ENCODE measurements at places on chromosomes 13 and 19. TPM values are rescaled to one million over a fixed set of nuclear protein-coding genes. Genes with fewer than 3 reads are reported as not detected.

DNA sequence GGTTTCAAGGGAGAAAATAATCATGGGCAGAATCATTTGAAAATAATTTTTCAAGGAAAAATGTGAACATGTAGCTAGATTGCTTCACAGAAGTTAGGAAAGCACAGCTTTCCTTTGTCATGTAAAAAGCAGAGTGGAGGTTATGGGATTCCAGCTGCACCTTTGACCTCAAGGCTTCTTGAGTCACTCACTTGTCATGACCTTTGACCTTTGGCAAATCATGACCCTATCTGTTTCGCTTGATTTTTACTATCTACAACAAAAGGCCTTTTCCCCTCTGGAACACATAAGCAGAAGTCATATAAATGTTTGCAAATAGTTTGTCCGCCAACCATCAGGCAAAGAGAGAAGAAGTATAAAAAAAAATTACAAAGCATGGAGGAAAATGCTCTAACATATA is 210.7 kb upstream of the MIR17HG start:
- H3K36me3 ChIP-seq, result no peaks in the 10 kb centered on the region
- no peaks in the 10 kb centered on the region for H3K27me3 ChIP-seq
- H3K4me3 ChIP-seq, result no peak overlapping the region
- H3K27ac ChIP-seq, result no peak overlapping the region
- DNase-seq, result no peak

GRCh38 chr13:50798923-50799322 is 44.6 kb downstream of the DLEU7 start:
- no peaks in the 10 kb centered on the region for H3K36me3 ChIP-seq
- peaks cover 10% of the 10 kb centered on the region for H3K4me1 ChIP-seq
- no peak overlapping the region for H3K27ac ChIP-seq
- H3K4me3 ChIP-seq, result no peak overlapping the region
- DNase-seq, result no peak
- no peaks in the 10 kb centered on the region for H3K27me3 ChIP-seq

GRCh38 chr13:23909606-23910005 is 12.3 kb upstream of the C1QTNF9B start:
- H3K27ac ChIP-seq, result no peak overlapping the region
- no peak for DNase-seq
- H3K36me3 ChIP-seq, result no peaks in the 10 kb centered on the region
- no peak overlapping the region for H3K4me3 ChIP-seq

DNA sequence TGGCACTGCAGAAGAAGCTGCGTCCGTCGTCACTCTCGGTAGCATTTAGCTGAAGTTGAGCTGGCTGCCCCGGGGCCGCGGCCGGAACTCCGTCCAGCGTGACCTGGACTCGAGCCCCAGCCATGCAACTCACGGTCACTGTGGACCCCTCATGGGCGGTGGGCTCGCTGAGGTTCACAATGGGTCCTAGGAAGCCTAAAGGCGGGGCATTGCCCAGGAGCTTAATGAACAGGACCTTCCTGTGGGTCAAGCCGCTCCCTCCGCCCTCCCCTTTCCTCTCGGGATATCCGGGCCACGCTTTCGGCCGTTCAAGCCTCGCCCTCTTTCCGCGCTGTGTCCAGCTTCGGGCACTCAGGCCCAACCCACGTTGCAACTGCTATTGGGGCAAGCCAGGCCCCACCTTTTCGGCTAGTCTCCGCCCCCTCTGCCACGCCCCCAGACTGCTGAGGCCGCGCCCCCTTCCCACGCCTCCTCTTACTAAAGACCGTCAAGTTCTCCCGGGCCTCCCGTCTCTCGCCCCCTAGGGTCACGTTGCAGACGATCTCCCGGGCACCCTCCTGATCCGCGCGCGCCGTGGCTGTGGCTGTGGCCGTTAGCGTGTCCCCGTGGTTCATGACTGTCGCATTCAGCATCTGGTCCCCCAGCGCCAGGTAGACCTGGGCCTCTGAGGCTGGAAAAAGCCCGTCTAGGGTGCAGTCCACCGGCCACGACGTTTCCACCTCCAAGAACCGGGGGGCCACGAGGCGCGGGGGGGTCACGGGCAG is 1.4 kb upstream of the RAVER1 start:
- H3K36me3 ChIP-seq, result peaks cover 8% of the 10 kb centered on the region
- peak; percentile 98 for DNase-seq
- no peaks in the 10 kb centered on the region for H3K27me3 ChIP-seq
- H3K4me1 ChIP-seq, result peaks cover 29% of the 10 kb centered on the region
- peak overlapping the region; percentile 91 for H3K27ac ChIP-seq

DNA sequence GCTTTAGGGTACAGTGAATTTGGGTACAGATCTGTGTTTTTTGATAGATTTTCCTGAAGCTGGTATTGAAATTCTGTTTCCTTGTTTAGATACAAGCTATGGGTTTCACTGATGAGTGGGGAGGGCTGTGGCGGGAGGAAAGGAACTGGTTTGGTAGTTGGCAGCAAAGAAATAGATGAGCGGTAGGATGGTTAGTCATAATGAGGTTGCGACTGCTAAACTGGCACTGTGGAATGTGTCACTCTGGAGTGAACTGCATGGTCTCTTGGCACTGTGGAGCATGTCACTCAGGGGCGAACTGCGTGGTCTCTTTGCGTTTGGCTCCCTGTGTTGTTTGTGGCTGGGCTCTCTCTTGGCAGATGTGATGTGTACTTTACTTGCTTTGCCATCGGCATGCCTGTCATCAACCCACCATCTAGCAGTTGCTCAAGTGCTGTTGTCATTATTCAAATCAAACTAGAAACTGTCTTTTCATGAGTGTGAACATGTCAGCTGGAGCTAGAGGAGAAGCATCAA is 82.1 kb downstream of the ATP8A2 start:
- no peaks in the 10 kb centered on the region for H3K4me1 ChIP-seq
- no peak overlapping the region for H3K4me3 ChIP-seq
- H3K27ac ChIP-seq, result no peak overlapping the region

GRCh38 chr13:105758918-105759860 is 776.3 kb downstream of the EFNB2 start:
- no peak overlapping the region for H3K4me3 ChIP-seq
- H3K27ac ChIP-seq, result no peak overlapping the region

GRCh38 chr13:29956853-29957252 is 106.4 kb upstream of the UBL3 start:
- DNase-seq, result no peak
- H3K27me3 ChIP-seq, result no peaks in the 10 kb centered on the region
- no peaks in the 10 kb centered on the region for H3K36me3 ChIP-seq
- H3K27ac ChIP-seq, result no peak overlapping the region

DNA sequence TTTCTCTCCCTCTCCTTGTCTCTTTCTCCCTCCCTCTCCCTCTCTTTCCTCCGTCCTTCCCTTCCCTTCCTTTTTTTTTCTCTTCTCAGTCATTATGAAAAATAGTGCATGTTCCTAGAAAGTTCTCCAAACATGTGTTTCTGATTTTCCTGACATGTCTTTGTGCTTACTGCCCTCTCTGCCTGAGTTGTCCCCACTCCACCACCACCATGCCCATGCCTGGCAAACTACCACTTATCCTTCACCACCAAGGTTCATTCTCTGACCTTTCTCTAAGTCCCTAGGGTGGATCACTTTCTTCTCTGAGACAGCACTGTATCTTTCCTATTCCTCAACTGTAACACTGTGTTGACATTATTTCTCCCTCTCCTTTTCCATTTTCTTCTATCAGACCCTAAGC is 98.2 kb downstream of the LACC1 start:
- H3K27me3 ChIP-seq, result no peaks in the 10 kb centered on the region
- no peak overlapping the region for H3K4me3 ChIP-seq
- H3K4me1 ChIP-seq, result no peaks in the 10 kb centered on the region
- no peak for DNase-seq

- H3K27ac ChIP-seq, result peak overlapping the region; percentile 31
- no peaks in the 10 kb centered on the region for H3K36me3 ChIP-seq
- H3K27me3 ChIP-seq, result no peaks in the 10 kb centered on the region
- peaks cover 12% of the 10 kb centered on the region for H3K4me1 ChIP-seq
- DNase-seq, result peak; percentile 66
These were observed 314.1 kb downstream of the FOXO1 start for GRCh38 chr13:40352380-40352778.

- no peaks in the 10 kb centered on the region for H3K36me3 ChIP-seq
- no peak overlapping the region for H3K4me3 ChIP-seq
- H3K27ac ChIP-seq, result no peak overlapping the region
- H3K4me1 ChIP-seq, result no peaks in the 10 kb centered on the region
- no peaks in the 10 kb centered on the region for H3K27me3 ChIP-seq
These were observed 36.4 kb upstream of the UBAC2 start for GRCh38 chr13:99164226-99164625.

GRCh38 chr13:113443991-113444390 is 9.3 kb downstream of the ADPRHL1 start:
- H3K4me1 ChIP-seq, result peaks cover 57% of the 10 kb centered on the region
- no peak overlapping the region for H3K4me3 ChIP-seq
- no peaks in the 10 kb centered on the region for H3K36me3 ChIP-seq
- no peak for DNase-seq
- H3K27ac ChIP-seq, result peak overlapping the region; percentile 75
- no peaks in the 10 kb centered on the region for H3K27me3 ChIP-seq

GRCh38 chr19:44643605-44644401 is at the start of gene PVR:
TSS of gene PVR (plus strand) at chr19:44643910. CDS start at chr19:44644097, 187 bp downstream.
- DNase-seq, result peak; percentile 71
- peak within 1 kb of the TSS; percentile 82 for H3K4me3 ChIP-seq
- H3K27me3 ChIP-seq, result no peaks in the 10 kb centered on the region
- peaks cover 19% of the 10 kb centered on the region for H3K4me1 ChIP-seq
- peak within 1 kb of the TSS; percentile 86 for H3K27ac ChIP-seq

DNA sequence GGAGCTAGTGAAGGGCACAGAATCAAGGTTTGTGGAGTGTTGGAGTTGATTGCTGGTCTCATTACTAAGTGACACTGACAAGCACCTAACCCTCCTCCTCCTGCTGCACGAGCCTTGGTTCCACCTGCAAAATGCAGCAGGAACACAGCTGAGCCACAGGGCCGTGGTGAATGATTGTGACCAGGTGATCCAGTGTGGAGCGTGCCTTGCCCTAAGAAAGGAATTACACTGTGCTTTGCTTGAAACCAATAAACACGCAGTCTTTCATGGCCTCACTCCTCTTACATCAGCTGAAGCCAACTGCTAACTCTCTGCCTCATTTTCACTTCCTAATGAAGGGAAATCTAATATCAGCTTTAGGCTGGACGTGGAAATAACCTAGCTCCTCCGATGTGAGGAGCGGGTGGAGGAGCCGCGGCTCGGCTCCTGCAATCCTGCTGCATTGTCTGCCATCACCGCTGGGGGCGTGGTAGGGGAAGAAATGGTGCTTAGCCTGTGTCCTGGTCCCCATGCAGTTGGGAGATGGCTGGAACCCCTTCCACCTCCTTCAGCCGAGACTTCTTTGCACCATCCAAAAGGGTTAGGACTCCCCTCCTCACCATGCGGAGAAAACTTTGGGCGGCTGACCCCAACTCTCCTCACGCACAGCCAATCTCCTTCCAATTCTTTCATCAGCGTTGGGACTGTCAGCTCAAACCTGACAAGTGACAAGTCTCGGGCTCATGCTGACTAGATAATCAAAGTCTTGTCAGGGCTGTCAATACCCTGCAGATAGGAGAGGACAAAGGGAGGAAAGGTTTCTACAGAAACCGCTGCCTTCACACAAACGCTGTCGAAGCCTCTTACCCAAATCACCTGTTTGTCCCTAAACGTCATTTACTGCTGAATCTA is 427.9 kb downstream of the ZNF536 start:
- no peak overlapping the region for H3K27ac ChIP-seq
- peak; percentile 53 for DNase-seq
- no peak overlapping the region for H3K4me3 ChIP-seq
- no peaks in the 10 kb centered on the region for H3K36me3 ChIP-seq
- H3K4me1 ChIP-seq, result no peaks in the 10 kb centered on the region
- no peaks in the 10 kb centered on the region for H3K27me3 ChIP-seq

DNA sequence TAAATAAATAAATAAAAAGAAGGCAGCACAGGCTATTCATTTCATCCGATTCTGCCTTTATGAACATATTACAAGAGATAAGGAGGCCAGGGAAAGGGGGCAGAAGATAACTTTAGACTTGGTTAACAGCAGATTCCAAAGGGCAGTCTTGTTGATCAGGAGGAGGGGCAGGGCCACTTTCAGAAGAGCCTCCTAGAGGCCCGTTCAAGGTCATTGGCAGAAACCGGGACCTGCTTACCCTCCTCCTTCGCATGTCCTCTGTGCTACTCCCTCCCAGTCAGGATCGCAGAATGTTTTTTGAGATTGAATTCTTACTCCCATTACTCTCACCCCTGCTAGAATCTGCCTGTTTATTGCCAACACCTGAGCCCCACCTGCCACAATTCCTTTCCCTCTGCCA is 217.0 kb upstream of the IPO5 start:
- no peak overlapping the region for H3K4me3 ChIP-seq
- H3K27ac ChIP-seq, result no peak overlapping the region
- no peaks in the 10 kb centered on the region for H3K36me3 ChIP-seq
- no peak for DNase-seq
- no peaks in the 10 kb centered on the region for H3K27me3 ChIP-seq
- H3K4me1 ChIP-seq, result no peaks in the 10 kb centered on the region

DNA sequence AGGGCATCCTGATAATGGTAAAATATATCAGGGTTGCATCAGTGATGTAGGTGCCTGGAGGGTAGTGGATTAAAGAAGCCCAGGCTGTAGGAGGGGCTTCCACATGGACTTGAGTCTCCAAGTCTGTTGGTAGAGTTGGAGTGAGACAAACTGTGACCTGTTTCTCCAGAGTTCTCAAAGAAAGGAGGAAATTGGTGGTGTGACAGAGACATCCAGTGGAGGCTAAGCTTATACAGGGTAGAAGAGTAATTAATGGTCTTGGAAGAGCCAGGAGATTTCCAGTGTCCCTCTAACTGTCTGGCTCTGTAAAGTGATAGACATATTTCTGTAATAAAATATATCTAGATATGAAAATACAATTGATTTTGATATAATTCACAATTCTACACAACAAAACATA is 61.1 kb downstream of the GPC5 start:
- no peaks in the 10 kb centered on the region for H3K27me3 ChIP-seq
- no peak overlapping the region for H3K27ac ChIP-seq
- no peak for DNase-seq
- H3K36me3 ChIP-seq, result no peaks in the 10 kb centered on the region

Gene C19orf73
- not detected for total RNA-seq

Gene DCUN1D2
- total RNA-seq, result 12.2 TPM

Gene DPP9
- total RNA-seq, result 44.6 TPM

Gene SMIM17
- not detected for total RNA-seq

Gene ZNF99
- not detected for total RNA-seq

Gene ZNF382
- total RNA-seq, result 6.3 TPM

Gene PRSS57
- not detected for total RNA-seq
